Stimulated activated CD8-positive, alpha-beta memory T cell treated with anti-CD3 and anti-CD28 coated beads, Interleukin-7, amount 100 ng/mL, for 1 hour (primary cell): ENCODE measurements at places on chromosomes 11 and 22.

GRCh38 chr11:17498475-17498874 lies 21.8 kb upstream of the ABCC8 start:
- no peak for DNase-seq

DNA sequence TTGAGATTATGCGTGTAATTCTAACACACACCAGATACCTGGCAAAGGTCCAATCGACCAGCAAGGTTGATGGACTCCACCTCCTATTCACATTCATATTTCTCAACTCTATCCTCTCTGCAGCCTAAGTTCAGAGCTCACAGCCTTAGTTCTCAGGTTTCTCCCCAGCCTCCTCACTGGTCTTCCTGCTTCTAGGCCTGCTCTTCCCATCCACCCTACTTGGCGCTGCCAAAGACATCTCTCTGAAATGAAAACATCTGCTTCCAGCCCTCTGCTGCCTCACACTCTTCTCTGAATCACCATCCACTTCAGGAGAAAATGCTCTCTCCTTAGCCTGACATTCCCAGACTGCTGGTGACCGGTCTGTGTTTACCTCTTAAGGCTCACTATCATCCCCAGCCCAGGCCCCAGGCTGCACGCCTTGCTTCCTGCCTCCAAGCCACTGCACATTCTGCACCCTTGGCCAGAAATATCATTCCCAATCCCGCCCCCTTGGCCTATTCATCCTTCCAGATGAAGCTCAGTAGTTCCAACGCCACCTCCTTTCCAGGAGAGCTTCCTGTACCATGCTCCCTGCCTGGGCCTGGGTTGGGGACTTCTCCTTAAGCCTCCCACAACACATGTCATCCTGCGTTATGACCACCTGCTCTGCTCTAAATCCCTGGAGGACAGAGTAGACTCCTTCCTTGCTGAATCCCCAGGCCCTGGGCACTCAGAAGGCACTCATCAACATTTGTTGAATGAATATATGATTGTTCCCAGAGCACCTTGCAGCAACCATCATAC lies 3.5 kb downstream of the ARRB1 start:
- no peak for DNase-seq

GRCh38 chr22:27063406-27063805 lies 406.0 kb downstream of the MIAT start:
- no peak for DNase-seq

- no peak for DNase-seq
These were observed 22.9 kb downstream of the MS4A6E start for GRCh38 chr11:60349990-60350389.

GRCh38 chr11:114358716-114359115 lies 41.6 kb downstream of the C11orf71 start:
- DNase-seq, result no peak

DNA sequence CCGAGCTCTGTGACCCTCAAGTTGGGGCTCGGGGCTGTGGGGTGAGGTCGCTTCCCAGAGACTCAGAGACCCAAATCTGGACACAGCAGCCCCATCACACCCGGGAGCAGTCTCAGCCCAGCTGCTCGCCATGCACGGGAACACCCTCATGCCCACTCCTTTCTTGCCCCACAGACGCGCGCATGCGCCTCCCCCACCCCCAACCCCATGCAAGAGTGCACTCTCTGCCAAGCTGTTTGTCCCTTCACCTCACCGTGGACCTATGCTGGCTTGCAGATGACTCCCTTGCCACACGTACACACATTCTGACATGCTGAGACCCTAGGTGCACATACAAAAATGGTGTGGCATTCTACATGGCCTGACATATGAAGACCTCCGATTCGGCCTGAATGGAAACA lies 478 bp upstream of the CD248 start:
- DNase-seq, result no peak

DNA sequence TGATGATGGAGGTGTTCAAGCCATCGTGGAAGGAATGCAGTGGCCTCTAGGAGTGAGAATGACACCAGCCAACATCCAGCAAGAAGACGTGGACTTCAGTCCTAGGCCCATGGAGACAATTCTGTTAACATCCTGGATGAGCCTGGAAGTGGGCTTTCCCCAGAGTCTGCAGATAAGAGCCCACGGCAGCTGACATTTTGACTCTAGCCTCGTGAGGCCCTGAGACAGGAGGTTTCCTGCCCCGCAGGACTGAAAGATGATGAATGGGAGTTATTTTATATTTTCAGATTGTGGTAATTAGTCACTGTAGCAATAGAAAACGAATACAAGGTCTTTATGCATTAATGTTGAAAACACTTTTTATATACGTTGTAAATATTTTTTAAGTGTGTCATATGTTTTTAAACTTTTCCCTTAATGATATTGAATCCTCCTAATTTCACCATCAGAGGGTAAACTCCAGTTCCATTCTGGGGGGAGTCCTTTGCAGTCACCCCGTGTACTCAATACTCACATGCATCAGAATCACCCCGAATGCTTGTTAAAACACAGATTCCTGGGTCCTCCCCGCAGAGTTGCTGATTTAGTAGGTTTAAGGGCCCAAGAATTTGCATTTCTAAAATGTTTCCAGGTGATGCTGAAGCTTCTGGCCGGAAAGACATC lies 570 bp upstream of the TPCN2 start:
- DNase-seq, result no peak

- peak; percentile 49 for DNase-seq
These were observed 7.2 kb downstream of the CRELD2 start for GRCh38 chr22:49925525-49926128.

DNA sequence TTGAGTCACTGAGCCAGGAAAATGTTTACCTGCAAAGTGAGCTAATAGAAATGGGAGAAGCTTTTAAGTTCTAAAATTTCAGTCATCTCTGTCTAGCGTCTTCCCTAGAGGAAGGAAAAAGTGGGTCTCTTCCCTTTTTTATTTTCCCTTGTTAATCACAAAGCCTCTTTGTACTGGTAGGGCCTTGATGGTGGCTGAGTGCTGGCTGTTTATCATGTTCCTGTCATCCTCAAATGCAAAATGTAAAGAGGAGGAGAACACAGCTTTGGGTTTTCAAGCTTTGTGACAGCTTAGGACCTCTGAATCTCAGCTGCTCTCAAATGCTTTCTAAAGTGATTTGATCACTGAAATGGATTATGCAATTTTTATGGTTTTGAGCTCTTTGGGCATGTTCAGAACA lies 222.0 kb downstream of the TMEM135 start:
- DNase-seq, result no peak

DNA sequence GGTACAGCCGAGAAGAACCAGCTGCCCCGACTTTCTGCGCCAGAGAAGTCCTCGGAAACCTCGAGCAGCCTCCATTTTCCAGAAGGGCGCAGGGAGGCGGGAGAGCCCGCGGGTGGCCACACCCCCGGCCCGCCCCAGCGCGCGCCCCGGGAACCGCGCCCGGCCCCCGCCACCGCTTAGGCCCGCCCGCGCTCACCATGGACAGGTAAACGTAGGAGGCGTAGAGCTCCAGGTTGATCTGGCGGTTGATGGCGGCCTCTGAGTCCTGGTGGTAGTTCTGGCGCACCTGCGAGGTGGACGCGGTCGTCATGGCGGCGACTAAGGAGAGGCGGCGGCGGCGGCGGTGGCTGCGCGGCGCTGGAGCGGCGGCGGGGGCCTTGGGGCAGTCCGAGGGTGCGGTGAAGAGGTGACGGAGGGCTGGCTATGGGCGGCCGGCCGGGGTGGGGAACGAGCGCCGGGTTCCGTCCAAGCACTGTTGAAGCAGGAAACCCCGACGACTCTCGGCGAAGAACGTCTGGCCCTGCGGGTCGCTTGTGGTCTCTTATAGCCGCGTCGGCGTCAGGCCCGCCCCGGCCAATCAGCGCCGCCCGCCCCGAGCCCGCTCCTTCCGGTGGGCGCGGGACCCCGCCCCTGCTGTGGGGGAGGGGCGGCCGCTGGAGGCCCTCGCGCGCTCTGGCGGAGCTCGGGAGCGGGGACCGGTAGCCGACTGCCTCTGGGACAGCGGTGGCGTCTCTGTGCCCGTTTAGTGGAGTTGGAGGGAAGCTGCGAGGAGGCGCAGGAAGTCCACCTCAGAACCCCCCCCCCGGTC lies at the start of gene FTH1:
FTH1 (minus strand) TSS at position 519 of the 808 bp plus-strand sequence; CDS start at position 310, 209 bp downstream.
- DNase-seq, result peak; percentile 80

- DNase-seq, result no peak
These were observed 1.6 kb downstream of the KCNJ1 start for GRCh38 chr11:128865490-128865889.

DNA sequence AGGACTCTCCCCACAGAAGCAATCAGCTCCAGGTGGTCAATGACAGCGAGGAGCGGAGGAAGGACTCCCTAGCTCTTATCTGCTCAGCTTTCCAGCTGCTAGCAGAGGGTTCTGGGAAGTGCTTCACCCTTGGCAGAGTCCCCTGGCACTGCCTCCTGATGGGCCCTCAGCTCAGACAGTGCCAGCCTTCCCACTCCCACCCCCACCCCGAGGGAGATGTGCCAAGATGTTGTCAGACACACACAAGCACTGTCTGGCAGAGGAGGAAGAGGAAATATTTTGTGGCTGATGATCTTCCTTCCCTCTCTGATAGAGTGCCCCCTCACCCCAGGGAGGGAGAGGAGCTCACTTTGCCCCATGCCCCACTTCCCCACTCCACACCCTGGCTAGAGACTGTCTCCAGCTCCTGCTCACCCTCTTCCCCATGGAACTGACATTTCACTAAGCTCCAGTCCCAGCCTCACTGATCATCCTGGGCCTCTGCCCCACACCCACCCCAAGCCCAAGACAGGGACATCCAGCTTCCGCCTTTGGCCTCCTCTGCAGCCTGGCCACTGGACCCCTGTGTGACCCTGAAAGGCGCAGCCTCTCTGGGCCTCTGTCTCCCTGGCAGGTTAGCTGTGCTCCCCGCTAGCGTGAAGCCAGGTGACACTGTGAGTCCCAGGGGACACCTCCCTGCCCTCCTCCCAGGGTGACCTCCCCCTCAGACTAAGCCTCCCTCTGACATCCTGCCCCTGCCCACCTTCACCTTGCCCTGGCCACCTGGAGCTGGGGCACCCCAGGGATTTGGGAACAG lies 44.5 kb downstream of the SLCO2B1 start:
- DNase-seq, result no peak

GRCh38 chr11:128484172-128484571 lies 103.2 kb downstream of the ETS1 start:
- DNase-seq, result no peak

GRCh38 chr22:17381192-17381913 lies 12.1 kb downstream of the CECR2 start:
- no peak for DNase-seq

- no peak for DNase-seq
These were observed 76.3 kb downstream of the MICAL2 start for GRCh38 chr11:12186701-12187100.

DNA sequence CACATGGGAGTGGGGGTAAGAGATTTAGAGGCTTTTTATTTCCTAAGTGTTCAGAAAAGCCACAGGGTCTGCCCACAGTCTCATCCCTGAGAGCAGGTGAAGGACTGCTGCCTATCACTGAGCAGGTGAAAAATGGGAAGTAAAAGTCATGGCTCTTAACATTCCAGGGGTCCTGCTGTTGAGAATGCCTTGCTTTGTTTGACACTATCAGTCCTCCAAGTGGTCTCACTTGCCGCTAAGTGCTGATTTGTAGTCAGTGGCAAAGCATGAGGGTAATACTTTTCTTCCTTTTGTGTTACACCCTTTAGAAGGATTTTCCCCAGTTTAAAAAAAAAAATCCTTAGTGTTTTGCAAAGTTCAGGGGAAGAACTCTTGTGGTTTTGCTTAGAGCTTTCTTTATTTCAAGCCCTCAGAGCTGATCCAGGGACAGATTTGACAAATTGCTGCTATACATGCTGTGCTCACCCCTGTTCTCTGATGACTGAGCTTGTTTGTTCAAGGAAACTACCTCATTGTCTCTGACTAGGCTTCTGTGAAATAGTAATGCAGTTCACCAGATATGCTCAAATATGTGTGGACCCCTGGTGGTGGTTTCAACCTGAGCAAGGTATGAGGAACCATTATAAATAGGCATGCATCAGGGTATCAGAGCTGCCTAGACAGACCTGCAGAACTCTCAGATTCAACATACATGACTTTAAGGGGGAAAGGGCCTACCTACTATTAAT lies 141.0 kb downstream of the ARHGAP42 start:
- no peak for DNase-seq

DNA sequence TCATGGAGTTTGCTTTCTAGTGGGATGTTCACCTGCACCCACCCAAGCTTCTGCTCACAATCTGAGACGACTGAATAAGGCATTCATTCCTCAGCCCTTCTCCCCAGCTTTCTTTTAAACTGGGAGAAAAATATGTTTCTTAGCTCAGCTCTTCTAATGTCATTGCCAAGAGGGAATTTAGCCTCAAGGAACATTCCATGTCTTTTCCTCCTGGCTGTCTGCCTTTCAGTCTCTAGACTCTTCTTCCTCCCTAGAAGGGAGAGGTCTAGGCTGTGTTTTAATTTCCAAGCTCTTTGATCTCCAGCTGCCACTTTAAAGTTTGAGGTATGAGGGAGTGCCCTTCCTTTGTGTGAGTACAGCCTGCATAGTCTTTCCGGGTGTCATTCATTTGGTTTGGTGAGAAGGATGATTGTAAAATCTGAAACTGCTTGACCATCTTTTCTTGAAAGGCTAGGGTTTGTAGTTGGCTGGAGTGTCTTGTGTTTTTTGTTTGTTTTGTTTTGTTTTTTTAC lies 11.7 kb upstream of the HTATIP2 start:
- no peak for DNase-seq

DNA sequence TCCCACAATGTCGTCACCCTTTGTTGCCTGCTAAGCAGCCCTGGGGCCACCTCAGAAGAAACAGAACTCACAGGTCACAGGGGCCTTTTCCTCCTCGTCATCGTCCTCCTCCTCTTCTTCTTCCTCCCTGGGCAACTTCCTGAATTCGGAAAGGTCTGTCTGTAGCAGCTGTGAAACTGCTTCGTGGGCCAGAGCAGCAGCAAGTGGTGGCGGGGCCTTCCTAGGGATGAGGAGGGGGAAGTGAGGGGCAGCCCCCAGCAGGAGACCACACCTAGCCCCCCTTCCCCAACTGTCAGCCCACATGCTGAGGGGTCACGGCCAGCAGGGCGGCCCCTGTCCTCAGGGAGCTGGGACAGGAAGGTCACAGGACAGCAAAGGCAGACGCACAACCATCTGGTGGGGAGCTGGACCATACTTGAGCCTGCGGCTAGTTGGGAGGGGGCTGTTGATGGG lies 13.2 kb downstream of the PPM1F start:
- no peak for DNase-seq

GRCh38 chr11:130691581-130691980 lies 224.7 kb downstream of the SNX19 start:
- no peak for DNase-seq

- DNase-seq, result no peak
These were observed 644 bp downstream of the TMEM134 start for GRCh38 chr11:67468456-67468758.

GRCh38 chr11:45649544-45650165 lies 15.8 kb downstream of the CHST1 start:
- DNase-seq, result no peak

DNA sequence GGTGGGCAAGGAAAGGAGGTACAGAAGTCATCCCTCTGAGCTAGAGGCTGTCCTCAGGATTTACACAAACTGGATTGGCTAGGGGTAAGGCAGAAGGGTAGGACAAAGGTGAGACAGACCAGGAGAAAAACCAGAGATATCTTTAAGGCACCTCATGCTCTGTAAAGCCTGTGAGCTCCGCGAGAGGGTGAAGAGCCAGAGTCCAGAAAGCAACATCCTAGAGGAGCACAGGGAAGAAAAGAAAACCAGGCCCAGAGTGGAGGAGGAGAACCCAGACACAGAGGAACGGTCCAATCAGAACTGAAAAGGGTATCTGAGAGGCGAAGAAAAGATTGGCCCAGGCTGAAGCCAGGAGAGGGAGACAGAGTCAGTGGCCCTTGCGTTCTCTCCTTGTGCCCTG lies 5.1 kb downstream of the SLC37A4 start:
- no peak for DNase-seq

- DNase-seq, result no peak
These were observed 594.1 kb downstream of the BRD1 start for GRCh38 chr22:49233507-49234100.
